ENCODE measurements at places on chromosomes 7 and 10. TPM values are rescaled to one million over a fixed set of nuclear protein-coding genes. Genes with fewer than 3 reads are reported as not detected.
A peak's percentile ranks its signal among the peaks of the same experiment; 100 is the strongest.

- H3K36me3 ChIP-seq = peaks cover 3% of the 10 kb centered on the region
- H3K4me3 ChIP-seq = no peak overlapping the region
- peak; percentile 28 for DNase-seq
- peaks cover 46% of the 10 kb centered on the region for H3K4me1 ChIP-seq
- no peaks in the 10 kb centered on the region for H3K27me3 ChIP-seq
Observed at GRCh38 chr7:150358988-150359621, 9.5 kb upstream of the REPIN1 start.

DNA sequence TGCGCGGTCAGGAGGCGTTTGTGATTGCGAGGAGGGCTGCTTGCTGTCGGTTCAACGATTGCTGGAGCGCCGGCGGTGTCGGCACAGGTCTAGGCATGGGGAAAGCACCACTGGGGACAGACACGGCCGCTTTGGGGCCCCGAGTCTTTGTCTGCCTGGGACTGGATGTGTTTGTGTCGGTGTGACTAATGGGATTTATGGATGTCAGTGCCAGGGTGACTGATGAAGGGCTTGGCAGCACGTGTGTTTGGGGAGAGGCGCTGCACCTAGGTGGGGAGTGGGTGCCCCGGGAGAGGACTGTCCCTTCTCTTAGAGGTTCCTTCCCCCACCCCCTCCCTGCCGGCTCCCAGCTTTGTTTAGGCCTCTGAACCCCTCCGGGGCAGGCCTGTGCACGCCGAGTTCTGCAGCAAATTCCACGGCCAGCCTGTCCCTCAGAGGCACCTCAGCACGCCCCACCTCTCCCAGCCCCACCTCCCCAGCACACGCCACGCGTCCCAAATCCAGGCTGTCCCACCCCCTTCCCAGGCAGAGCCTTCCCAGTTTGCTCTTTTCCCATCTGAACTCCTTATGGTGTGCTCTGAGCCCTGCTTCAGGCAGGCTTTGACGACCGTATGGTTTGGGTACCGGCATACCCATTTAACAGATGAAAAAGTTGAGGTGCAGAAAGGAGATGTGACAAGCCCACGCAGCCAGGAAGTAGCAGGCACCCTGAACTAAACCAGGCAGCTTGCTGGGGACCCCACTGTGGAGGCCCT lies 6.4 kb upstream of the TNRC18 start:
- H3K36me3 ChIP-seq = peaks cover 5% of the 10 kb centered on the region
- peak; percentile 42 for DNase-seq
- peaks cover 21% of the 10 kb centered on the region for H3K4me1 ChIP-seq
- H3K4me3 ChIP-seq = no peak overlapping the region
- H3K27me3 ChIP-seq = peaks cover 64% of the 10 kb centered on the region

GRCh38 chr7:112995059-112995824 lies 91.4 kb downstream of the GPR85 start:
- no peaks in the 10 kb centered on the region for H3K4me1 ChIP-seq
- H3K27me3 ChIP-seq = peaks cover 20% of the 10 kb centered on the region
- no peak overlapping the region for H3K27ac ChIP-seq
- H3K36me3 ChIP-seq = no peaks in the 10 kb centered on the region

- no peaks in the 10 kb centered on the region for H3K36me3 ChIP-seq
- DNase-seq = no peak
Observed at GRCh38 chr7:2409745-2410414, 6.5 kb downstream of the CHST12 start.

DNA sequence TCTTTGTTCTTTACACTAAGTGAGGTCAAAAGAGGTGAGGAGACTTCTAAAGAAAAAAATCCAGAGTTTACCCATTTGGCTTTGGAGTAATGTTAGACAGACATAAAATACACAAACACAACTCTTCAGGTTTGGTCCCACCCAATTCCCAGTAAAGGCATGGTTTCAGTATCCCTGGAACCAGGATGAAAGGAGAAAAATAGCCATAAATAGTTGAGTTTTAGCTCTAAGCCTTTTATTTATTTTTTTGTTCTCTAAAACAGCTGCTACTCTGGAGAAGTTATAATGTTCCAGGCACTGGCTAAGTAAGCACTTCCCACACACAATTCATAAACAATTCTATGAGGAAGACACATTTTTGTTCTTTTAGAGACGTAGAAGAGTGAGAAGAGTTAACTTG lies 4.0 kb downstream of the ABCB1 start:
- no peak for DNase-seq
- peaks cover 2% of the 10 kb centered on the region for H3K27me3 ChIP-seq
- H3K27ac ChIP-seq = no peak overlapping the region
- no peak overlapping the region for H3K4me3 ChIP-seq

- no peaks in the 10 kb centered on the region for H3K27me3 ChIP-seq
- no peak for DNase-seq
Observed at GRCh38 chr10:55397777-55398496, 596.9 kb upstream of the PCDH15 start.

- no peaks in the 10 kb centered on the region for H3K27me3 ChIP-seq
- no peak for DNase-seq
- no peak overlapping the region for H3K4me3 ChIP-seq
- H3K4me1 ChIP-seq = no peaks in the 10 kb centered on the region
- H3K36me3 ChIP-seq = no peaks in the 10 kb centered on the region
Observed at GRCh38 chr10:81909453-81909852, 34.5 kb downstream of the NRG3 start.

GRCh38 chr10:132151286-132151950 lies 35.3 kb upstream of the DPYSL4 start:
- DNase-seq = no peak
- no peak overlapping the region for H3K27ac ChIP-seq
- no peaks in the 10 kb centered on the region for H3K27me3 ChIP-seq
- H3K36me3 ChIP-seq = no peaks in the 10 kb centered on the region

DNA sequence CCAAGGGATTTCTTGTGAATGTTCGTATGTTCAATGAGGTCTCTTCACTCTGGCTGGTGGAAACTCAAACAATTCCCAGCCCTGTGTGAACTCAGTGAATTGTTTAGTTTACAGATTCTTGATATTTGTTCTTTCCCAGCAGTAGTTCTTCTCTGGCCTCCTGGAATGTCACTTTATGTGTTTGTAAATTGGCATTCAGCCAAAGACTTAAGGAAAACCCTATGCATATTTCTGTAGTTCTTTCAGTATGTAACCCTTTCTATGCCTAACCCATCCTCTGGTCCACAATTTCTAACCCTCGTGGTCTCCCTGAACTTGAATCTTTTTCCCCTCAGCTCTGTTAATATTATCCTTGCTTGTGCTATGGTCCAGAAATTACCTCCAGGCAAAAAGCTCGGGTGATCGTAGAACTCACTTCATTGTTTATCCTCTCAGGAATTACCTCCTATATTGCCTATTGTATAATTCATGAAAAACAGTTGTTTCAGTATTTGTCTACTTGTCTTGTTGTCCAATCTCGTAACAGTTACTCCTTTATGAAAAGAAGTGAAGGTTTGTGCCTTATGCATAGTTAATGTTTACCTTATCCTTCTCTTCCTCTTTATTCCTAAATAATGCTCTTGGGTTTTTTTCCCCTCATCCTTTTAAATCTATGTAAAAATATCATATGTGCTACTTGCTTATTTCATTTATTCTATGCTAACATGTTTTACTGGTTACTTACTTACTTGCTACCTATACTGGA lies 23.7 kb upstream of the AGR3 start:
- no peak overlapping the region for H3K27ac ChIP-seq
- peaks cover 1% of the 10 kb centered on the region for H3K27me3 ChIP-seq
- H3K4me1 ChIP-seq = no peaks in the 10 kb centered on the region
- DNase-seq = no peak

- H3K27me3 ChIP-seq = no peaks in the 10 kb centered on the region
- no peak for DNase-seq
- peaks cover 36% of the 10 kb centered on the region for H3K36me3 ChIP-seq
- H3K4me3 ChIP-seq = no peak overlapping the region
Observed at GRCh38 chr7:128755075-128755818, 16.1 kb downstream of the CALU start.

Gene AGK
- total RNA-seq = 70.1 TPM

Gene CYP2C9
- not detected for total RNA-seq

Gene NUTM2B
- total RNA-seq = 0.83 TPM

Gene ZPBP
- not detected for total RNA-seq

Gene TSPAN13
- total RNA-seq = 1.0 TPM
